ENCODE measurements at places on chromosomes 5 and 9. TPM values are rescaled to one million over a fixed set of nuclear protein-coding genes. Genes with fewer than 3 reads are reported as not detected.
A peak's percentile ranks its signal among the peaks of the same experiment; 100 is the strongest.

DNA sequence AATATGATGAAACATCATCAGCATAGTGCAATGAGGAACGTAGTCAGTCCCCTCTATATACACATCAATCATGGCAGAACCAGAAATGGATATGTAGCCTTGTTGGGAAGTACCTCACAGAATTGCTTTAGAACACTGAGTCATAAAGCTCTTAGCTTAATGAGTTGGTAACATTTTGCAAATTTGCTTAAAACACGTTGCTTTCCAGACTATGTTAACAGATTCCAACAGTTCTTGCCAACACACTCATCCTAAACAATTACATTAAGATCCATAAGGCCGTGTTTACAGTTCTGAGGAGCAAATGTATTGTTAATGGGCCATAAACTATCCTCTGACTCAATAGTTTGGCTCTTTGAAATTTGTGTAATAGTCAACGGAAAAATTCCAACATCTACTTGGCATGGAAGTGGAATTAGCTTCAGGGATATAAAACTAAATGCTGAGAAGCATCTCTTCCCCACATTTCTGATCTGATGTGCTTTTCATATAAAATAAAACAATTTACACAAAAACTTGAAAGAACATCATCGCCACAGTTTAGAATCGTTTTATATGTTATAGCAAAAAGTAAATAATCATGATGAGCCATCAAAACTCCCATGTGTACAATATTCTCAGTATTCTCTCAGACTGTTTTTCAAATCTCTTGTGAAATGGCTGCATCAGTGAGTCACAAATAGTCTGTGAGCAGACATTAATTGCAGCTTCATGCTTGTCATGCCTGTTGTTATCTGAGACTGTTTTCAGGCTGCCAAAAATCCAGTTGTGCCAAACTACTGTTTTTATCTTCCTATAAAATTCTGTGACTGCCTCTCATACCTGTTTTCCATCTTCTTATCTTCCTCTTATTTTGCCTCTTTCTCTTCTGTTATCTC lies 291.9 kb downstream of the COX7C start:
- peak overlapping the region; percentile 63 for H3K4me3 ChIP-seq
- no peaks in the 10 kb centered on the region for H3K27me3 ChIP-seq
- peaks cover 53% of the 10 kb centered on the region for H3K4me1 ChIP-seq
- peak overlapping the region; percentile 80 for H3K27ac ChIP-seq
- DNase-seq = peak; percentile 89

ADAMTS16 gene
- total RNA-seq = not detected

PCSK5 gene
- 0.22 TPM for total RNA-seq

EPB41L4B gene
- total RNA-seq = 0.08 TPM

GRCh38 chr5:21709770-21710169 lies 1143.4 kb downstream of the CDH12 start:
- DNase-seq = no peak
- no peak overlapping the region for H3K4me3 ChIP-seq
- H3K4me1 ChIP-seq = no peaks in the 10 kb centered on the region
- H3K27ac ChIP-seq = no peak overlapping the region
- no peaks in the 10 kb centered on the region for H3K27me3 ChIP-seq

DNA sequence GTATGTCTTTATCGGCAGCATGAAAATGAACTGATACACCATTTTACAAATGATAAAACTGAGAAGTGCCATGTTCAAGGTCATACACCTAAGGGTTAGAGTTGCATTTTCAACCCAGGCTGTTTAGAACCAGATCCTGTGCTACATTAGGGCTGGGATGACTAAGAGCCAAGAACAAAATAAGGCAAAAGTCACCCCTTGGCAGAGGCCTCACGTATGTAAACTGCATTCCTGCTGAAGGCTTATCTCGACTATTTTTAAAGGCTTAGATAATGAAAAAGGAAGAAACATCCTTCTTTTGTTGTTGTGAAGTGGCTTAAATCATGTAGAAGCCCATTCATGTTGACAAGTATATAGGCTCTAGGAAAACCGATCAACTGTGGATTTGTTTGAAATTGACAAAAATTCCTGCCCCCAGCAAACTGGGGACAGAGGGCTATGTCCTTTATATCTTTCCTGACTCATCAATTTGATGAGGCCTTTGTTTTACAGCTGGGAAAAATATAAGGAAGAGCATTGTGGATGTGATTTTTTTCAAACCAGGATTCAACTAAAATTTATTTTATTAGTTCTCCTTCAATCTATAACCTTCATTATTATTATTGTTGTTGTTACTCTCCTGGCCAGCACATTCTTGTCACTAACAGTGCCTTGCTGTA lies 196.5 kb downstream of the SNX18 start:
- H3K4me1 ChIP-seq = peaks cover 26% of the 10 kb centered on the region
- no peak overlapping the region for H3K4me3 ChIP-seq
- H3K36me3 ChIP-seq = peaks cover 5% of the 10 kb centered on the region

- H3K27ac ChIP-seq = no peak overlapping the region
- no peaks in the 10 kb centered on the region for H3K4me1 ChIP-seq
- H3K36me3 ChIP-seq = no peaks in the 10 kb centered on the region
- H3K4me3 ChIP-seq = no peak overlapping the region
These were observed 13.5 kb downstream of the IL12B start for GRCh38 chr5:159316519-159317383.

UGT3A1 gene
- total RNA-seq = not detected

FBXO10 gene
- 7.8 TPM for total RNA-seq

- H3K27ac ChIP-seq = no peak overlapping the region
- H3K27me3 ChIP-seq = no peaks in the 10 kb centered on the region
- DNase-seq = no peak
- H3K36me3 ChIP-seq = no peaks in the 10 kb centered on the region
- no peaks in the 10 kb centered on the region for H3K4me1 ChIP-seq
- H3K4me3 ChIP-seq = no peak overlapping the region
These were observed 370.2 kb upstream of the C9orf72 start for GRCh38 chr9:27943501-27943900.

DNA sequence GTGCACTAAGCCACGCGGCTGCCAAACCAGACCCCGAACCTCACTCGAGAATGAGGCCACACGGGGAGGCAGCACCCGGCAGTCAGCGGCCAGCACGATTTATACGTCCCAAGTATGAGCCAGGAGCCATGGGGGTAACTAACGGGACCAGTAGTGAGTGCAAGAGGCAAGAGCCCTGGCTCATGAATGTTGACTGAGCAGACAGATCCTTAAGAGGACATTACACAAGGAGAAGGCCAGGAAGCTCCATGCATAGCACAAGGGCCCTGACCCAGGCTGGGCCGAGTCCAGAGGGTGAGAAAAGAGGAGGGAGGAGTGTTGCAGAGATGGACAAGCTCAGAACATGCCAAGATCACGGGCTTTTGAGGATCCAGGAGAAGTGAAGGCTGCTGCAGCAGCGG lies 58.6 kb upstream of the PHYKPL start:
- H3K4me1 ChIP-seq = no peaks in the 10 kb centered on the region
- no peak overlapping the region for H3K4me3 ChIP-seq
- DNase-seq = no peak
- no peak overlapping the region for H3K27ac ChIP-seq

SV2C gene
- total RNA-seq = not detected

- H3K36me3 ChIP-seq = no peaks in the 10 kb centered on the region
- no peak overlapping the region for H3K4me3 ChIP-seq
- DNase-seq = no peak
- no peaks in the 10 kb centered on the region for H3K27me3 ChIP-seq
These were observed 119.5 kb downstream of the PIK3R1 start for GRCh38 chr5:68335075-68335474.

DNA sequence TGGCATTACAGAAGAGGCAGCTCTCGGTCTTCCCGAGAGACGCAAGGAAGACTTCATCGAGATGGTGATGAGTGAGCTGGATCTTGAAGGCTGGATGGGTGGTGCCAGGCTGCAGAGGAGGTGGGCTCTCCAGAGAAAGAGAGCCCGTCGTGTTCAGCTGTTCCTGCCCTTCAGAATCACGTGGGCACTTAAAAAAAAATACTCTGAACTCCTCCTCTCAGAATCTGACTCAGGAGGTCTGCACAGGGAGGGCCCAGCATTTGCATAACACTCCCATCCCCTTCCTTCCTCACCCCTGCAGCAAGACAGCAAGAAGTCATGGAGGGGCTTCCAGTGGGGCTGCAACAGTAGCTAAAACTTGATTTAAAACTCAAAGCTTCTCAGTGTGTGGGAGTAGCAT lies 203.0 kb downstream of the ATPSCKMT start:
- H3K27me3 ChIP-seq = peaks cover 8% of the 10 kb centered on the region
- H3K27ac ChIP-seq = no peak overlapping the region
- H3K4me3 ChIP-seq = no peak overlapping the region
- no peak for DNase-seq
- H3K4me1 ChIP-seq = peaks cover 21% of the 10 kb centered on the region
- H3K36me3 ChIP-seq = peaks cover 6% of the 10 kb centered on the region

TAF11L13 gene
- total RNA-seq = not detected

DNA sequence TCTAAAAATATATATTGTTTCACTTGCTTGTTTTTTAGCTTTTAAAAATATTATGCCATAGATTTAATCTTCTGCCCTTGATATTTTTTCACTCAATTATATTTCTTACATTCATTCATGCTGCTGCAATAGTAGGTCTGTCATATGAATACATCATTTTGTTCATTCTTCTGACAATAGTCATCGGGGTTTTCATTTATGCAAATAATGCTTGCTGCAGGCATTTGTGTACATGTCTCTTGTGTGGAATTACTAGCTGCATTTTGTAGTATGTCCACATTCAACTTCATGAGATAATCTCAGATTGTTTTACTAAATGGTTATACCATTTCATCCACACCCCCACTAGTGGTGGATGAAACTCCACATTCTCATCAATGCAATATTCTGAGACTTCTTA lies 5.3 kb upstream of the PLPP1 start:
- H3K4me1 ChIP-seq = peaks cover 32% of the 10 kb centered on the region
- no peak overlapping the region for H3K27ac ChIP-seq
- no peaks in the 10 kb centered on the region for H3K27me3 ChIP-seq
- H3K36me3 ChIP-seq = no peaks in the 10 kb centered on the region
- no peak overlapping the region for H3K4me3 ChIP-seq
- peak; percentile 25 for DNase-seq

DNA sequence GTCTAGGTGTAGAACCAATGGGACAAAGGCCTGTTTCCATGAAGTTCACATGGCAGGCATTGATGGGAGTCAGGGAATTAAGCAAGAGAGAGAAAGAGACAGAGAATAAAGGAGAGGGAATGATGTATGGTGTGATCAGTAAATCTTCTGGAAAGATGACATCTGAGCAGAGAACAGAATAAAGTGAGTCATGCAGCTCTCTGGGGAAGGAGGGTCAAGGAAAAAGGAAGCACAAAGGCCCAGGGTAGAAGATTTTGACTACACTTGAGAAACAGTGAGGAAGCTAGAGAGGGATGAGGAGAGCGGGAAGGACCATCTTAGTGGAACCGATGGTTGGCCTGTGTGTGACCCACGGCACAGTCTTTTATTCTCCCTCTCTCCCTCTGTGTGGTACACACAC lies 425.9 kb downstream of the SPOCK1 start:
- peak overlapping the region; percentile 49 for H3K27ac ChIP-seq
- peaks cover 4% of the 10 kb centered on the region for H3K36me3 ChIP-seq
- no peaks in the 10 kb centered on the region for H3K27me3 ChIP-seq
